ENCODE measurements at places on chromosomes 16 and 17. TPM values are rescaled to one million over a fixed set of nuclear protein-coding genes. Genes with fewer than 3 reads are reported as not detected.

- H3K4me1 ChIP-seq: peaks cover 14% of the 10 kb centered on the region
- H3K27ac ChIP-seq: no peak overlapping the region
- no peak overlapping the region for H3K4me3 ChIP-seq
Measured at GRCh38 chr16:11706180-11706742, 36.4 kb downstream of the TXNDC11 start.

GRCh38 chr16:57616876-57617275, 11.6 kb upstream of the ADGRG1 start:
- no peaks in the 10 kb centered on the region for H3K36me3 ChIP-seq
- no peak overlapping the region for H3K4me3 ChIP-seq
- no peak overlapping the region for H3K27ac ChIP-seq
- H3K4me1 ChIP-seq: no peaks in the 10 kb centered on the region
- H3K27me3 ChIP-seq: no peaks in the 10 kb centered on the region

GRCh38 chr17:18184143-18185031, 759 bp downstream of the ALKBH5 start:
- peak overlapping the region; percentile 97 for H3K27ac ChIP-seq
- H3K4me1 ChIP-seq: peaks cover 47% of the 10 kb centered on the region
- no peaks in the 10 kb centered on the region for H3K27me3 ChIP-seq
- peak; percentile 84 for DNase-seq

GRCh38 chr16:56609463-56609921, 1.1 kb downstream of the MT2A start:
- H3K4me3 ChIP-seq: peak overlapping the region; percentile 95
- peaks cover 70% of the 10 kb centered on the region for H3K4me1 ChIP-seq
- peak; percentile 89 for DNase-seq
- peak overlapping the region; percentile 100 for H3K27ac ChIP-seq
- H3K27me3 ChIP-seq: no peaks in the 10 kb centered on the region

GRCh38 chr16:63539276-63539675, 1503.0 kb upstream of the CDH8 start:
- H3K36me3 ChIP-seq: no peaks in the 10 kb centered on the region
- H3K27me3 ChIP-seq: no peaks in the 10 kb centered on the region
- DNase-seq: no peak
- H3K4me1 ChIP-seq: no peaks in the 10 kb centered on the region

DNA sequence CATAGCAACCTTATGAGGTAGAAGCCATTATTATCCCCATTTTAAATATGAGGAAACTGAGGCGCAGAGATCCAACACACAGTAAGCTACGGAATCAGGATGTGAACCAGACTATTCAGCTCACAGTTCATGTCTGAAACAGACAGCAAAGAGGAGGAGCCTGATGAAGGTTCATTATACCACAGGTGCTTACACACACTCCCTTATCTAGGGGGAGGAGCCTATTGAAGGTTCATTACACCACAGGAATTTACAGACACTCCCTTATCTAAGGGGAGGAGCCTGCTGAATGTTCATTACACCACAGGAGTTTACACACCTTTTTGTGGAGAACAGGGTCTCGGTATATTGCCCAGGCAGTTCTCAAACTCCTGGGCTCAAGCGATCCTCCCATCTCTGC, 21.9 kb downstream of the C16orf95 start:
- H3K27ac ChIP-seq: no peak overlapping the region
- DNase-seq: no peak
- H3K4me1 ChIP-seq: no peaks in the 10 kb centered on the region
- no peaks in the 10 kb centered on the region for H3K27me3 ChIP-seq
- H3K4me3 ChIP-seq: no peak overlapping the region

- no peak for DNase-seq
- 0 out of 2 replicates have a peak, but pooled peaks cover 6% of the 10 kb centered on the region for H3K36me3 ChIP-seq
- H3K4me3 ChIP-seq: no peak overlapping the region
- peaks cover 3% of the 10 kb centered on the region for H3K4me1 ChIP-seq
- H3K27me3 ChIP-seq: no peaks in the 10 kb centered on the region
Measured at GRCh38 chr17:46144246-46144645, 49.0 kb downstream of the KANSL1 start.

DNA sequence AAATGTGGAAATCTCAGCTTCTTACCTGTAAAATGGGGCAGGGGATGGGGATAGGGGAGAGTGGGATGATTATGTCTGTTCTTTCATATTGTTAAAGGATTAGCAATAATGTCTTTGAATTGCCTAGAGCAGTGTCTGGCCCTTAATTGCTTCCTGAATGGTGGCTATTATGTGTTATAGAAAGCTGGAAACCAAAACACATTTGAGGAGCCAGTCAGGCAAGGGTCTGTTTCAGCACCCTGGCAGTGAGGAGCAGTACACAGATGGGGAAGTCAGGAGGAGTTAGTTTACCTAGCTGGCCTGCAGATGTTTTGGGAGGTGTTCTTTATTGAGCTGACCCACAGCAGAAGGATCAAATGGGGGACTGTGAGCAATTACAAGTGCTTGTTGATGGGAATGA, 63.0 kb downstream of the NUP93 start:
- DNase-seq: no peak
- no peak overlapping the region for H3K4me3 ChIP-seq
- H3K36me3 ChIP-seq: no peaks in the 10 kb centered on the region
- no peaks in the 10 kb centered on the region for H3K4me1 ChIP-seq
- no peaks in the 10 kb centered on the region for H3K27me3 ChIP-seq
- H3K27ac ChIP-seq: no peak overlapping the region

GRCh38 chr16:59988591-59988990, 1254.5 kb upstream of the GOT2 start:
- H3K27me3 ChIP-seq: no peaks in the 10 kb centered on the region
- H3K36me3 ChIP-seq: no peaks in the 10 kb centered on the region
- no peaks in the 10 kb centered on the region for H3K4me1 ChIP-seq
- no peak for DNase-seq
- no peak overlapping the region for H3K4me3 ChIP-seq

DNA sequence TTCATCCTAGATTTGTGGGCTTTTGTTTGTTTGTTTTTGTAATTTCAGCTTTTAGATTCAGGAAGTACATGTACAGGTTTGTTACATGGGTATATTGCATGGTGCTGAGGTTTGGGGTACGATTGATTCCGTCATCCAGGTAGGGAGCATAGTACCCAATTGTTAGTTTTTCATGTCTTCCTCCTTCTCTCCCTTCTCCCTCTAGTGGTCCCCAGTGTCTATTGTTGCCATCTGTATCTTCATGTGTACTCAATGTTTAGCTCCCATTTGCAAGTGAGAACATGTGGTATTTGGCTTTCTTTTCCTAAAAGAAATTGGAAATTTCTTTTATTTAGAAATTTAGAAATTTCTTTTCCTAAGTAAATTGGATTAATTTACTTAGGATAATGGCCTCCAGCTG, 37.1 kb upstream of the BCAS3 start:
- H3K36me3 ChIP-seq: peaks cover 8% of the 10 kb centered on the region
- no peaks in the 10 kb centered on the region for H3K27me3 ChIP-seq
- H3K27ac ChIP-seq: no peak overlapping the region
- DNase-seq: peak; percentile 46
- H3K4me1 ChIP-seq: peaks cover 23% of the 10 kb centered on the region

- no peaks in the 10 kb centered on the region for H3K4me1 ChIP-seq
- no peaks in the 10 kb centered on the region for H3K27me3 ChIP-seq
- H3K27ac ChIP-seq: no peak overlapping the region
Measured at GRCh38 chr17:30716461-30717290, 107.8 kb downstream of the CRLF3 start.

DNA sequence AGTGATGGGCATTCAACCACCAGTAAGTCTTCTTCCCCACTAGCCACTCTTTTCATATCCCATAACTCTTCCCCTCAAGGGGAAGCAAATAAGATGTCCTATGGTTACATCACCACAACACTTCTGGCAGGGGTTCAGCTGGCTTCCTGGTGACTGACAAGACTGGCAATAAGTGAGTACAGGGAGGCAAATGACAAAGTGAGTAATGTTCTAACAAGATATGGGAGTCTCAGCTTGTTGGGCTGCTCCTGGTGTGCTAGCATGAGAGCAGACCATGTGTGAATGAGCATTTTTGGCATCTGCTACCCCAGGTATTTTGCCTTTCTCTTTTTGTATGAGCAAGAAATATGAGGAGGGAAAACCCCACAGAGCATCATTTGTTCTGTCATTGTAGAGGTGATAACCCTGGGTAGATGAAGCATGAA, 9.9 kb downstream of the TMIGD1 start:
- no peak overlapping the region for H3K4me3 ChIP-seq
- no peaks in the 10 kb centered on the region for H3K4me1 ChIP-seq
- no peaks in the 10 kb centered on the region for H3K36me3 ChIP-seq
- DNase-seq: peak; percentile 33
- no peak overlapping the region for H3K27ac ChIP-seq

- peak; percentile 38 for DNase-seq
- no peak overlapping the region for H3K4me3 ChIP-seq
- peaks cover 9% of the 10 kb centered on the region for H3K36me3 ChIP-seq
- no peak overlapping the region for H3K27ac ChIP-seq
- peaks cover 11% of the 10 kb centered on the region for H3K4me1 ChIP-seq
Measured at GRCh38 chr17:5511401-5512225, 25.2 kb downstream of the MIS12 start.

DNA sequence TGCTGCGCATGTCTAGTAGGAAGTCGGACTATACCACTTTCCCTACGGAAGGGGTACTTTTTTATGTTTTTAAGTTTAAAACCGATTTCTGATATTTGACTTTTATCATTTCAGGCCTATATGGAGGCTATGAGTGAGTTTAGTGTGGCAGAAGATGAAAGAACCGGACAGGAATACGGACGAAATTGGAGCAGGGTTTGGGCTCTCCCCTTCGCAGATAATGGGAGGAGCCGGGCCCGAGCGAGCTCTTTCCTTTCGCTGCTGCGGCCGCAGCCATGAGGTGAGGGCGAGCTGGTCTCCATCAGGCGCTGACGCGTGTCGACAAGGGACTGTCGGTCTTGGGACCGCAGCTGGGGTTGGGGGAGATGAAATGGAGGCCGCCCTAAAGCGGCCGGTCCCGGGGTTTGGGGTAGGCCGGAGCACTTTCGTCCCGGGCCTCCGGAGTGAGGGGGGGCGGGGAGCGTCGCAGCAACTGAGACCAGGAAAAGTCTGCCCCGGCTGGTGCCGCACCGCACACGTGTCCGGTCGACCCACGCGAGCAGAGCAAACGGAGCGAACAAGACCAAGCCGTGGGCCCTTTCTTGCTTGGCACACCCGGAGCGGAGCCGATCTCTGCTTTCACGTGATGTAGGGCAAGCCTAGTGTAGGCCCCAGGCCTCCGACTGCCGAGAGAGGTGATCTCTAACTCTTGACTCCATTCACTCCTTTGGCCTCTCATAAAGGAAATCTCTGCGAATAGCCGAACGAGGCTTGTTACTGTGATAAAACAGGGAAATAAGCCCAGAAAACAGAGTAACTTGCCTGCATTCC, at the start of gene RPL19:
RPL19 (plus strand) TSS at position 214 of the 810 bp plus-strand sequence; CDS start at position 276, 62 bp downstream.
- H3K4me3 ChIP-seq: peak within 1 kb of the TSS; percentile 86
- DNase-seq: peak; percentile 84
- peak within 1 kb of the TSS; percentile 89 for H3K27ac ChIP-seq
- no peaks in the 10 kb centered on the region for H3K27me3 ChIP-seq

- H3K4me1 ChIP-seq: peaks cover 68% of the 10 kb centered on the region
- DNase-seq: no peak
- H3K27me3 ChIP-seq: no peaks in the 10 kb centered on the region
- H3K36me3 ChIP-seq: no peaks in the 10 kb centered on the region
Measured at GRCh38 chr17:71501711-71502110, 619.1 kb upstream of the SOX9 start.

DNA sequence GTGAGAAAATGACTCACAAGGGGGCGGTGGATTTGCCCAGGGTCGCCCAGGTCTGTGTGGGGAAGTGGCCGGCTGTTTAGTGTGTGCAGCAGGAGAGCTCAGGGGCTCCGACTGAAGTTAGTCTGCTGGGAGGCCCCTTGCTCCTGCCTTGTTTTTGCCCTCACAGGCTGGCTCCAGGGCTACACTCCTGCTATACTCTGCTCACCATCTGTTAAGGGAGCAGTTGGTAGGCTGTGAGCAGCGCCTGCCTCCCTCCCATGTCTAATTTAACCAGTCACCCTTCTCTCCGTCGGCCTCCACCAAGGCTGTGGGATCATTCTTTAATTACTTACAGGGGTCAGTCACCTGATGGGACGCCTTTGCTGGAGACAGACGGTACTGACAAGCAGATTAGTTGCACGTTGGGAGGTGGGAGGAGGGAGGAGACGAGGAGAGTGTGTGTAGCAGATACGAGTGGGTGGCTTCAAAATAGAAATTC, 35.5 kb downstream of the KSR1 start:
- H3K4me3 ChIP-seq: no peak overlapping the region
- peaks cover 19% of the 10 kb centered on the region for H3K4me1 ChIP-seq
- no peak for DNase-seq
- no peaks in the 10 kb centered on the region for H3K36me3 ChIP-seq
- no peak overlapping the region for H3K27ac ChIP-seq
- no peaks in the 10 kb centered on the region for H3K27me3 ChIP-seq

GRCh38 chr17:50151041-50151936, 812 bp upstream of the PPP1R9B start:
- H3K27ac ChIP-seq: peak overlapping the region; percentile 76
- no peaks in the 10 kb centered on the region for H3K36me3 ChIP-seq
- H3K4me3 ChIP-seq: peak overlapping the region; percentile 83
- H3K4me1 ChIP-seq: peaks cover 43% of the 10 kb centered on the region
- DNase-seq: peak; percentile 96

DNA sequence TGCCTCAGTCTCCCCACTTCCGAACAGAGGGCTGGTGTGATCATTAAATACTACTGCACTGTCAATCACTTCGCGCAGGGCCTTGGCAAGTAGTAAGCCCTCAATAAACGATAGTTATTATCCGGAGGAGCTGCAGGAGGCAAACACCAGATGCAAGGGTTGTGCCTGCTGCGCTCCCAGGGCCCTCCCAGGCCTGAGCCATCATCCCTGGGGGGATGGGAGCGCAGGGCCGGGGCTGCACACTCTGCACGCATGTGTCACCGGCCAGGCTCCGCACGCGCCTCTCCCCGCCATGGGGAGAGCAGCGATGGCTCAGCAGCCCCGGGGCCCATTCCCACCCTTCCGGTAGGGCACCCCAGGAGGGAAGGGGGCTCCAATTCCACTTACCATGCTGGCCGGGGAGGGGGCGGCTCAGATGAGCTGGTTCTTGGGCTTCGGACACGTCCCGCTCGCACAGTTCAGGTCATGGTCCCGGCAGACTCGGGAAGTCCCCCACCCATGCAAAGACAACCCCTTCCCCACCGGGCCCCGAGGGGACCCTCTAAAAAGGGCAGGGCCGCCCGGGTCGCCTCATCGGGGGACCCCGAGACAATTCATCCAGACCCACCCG, 681 bp downstream of the XPO6 start:
- H3K27me3 ChIP-seq: no peaks in the 10 kb centered on the region
- peak overlapping the region; percentile 81 for H3K27ac ChIP-seq
- H3K4me3 ChIP-seq: peak overlapping the region; percentile 95
- peak; percentile 94 for DNase-seq
- peaks cover 16% of the 10 kb centered on the region for H3K4me1 ChIP-seq

GRCh38 chr16:12186774-12187335, 210.3 kb downstream of the SNX29 start:
- H3K4me1 ChIP-seq: peaks cover 19% of the 10 kb centered on the region
- H3K4me3 ChIP-seq: no peak overlapping the region
- no peaks in the 10 kb centered on the region for H3K27me3 ChIP-seq
- no peak overlapping the region for H3K27ac ChIP-seq
- peak; percentile 36 for DNase-seq
- H3K36me3 ChIP-seq: no peaks in the 10 kb centered on the region

Gene SPNS2
- not detected for total RNA-seq

Gene ASGR1
- total RNA-seq: not detected

Gene HBZ
- total RNA-seq: not detected

Gene JPH3
- total RNA-seq: not detected

Gene KRTAP4-3
- not detected for total RNA-seq

Gene APOBR
- total RNA-seq: not detected

Gene CA10
- total RNA-seq: not detected

Measured in GM23248 (cell line).